ENCODE measurements at places on chromosomes 11 and 22. TPM values are rescaled to one million over a fixed set of nuclear protein-coding genes. Genes with fewer than 3 reads are reported as not detected.

RTN3 gene
- total RNA-seq, result 93.1 TPM

NECTIN1 gene
- total RNA-seq, result 13.2 TPM

TEX54 gene
- total RNA-seq, result not detected

RIBC2 gene
- 1.0 TPM for total RNA-seq

DNAJB7 gene
- not detected for total RNA-seq

P2RX6 gene
- 1.0 TPM for total RNA-seq

ENDOD1 gene
- total RNA-seq, result 69.0 TPM

DCHS1 gene
- total RNA-seq, result 17.0 TPM

RASGRP2 gene
- 42.6 TPM for total RNA-seq

DRD2 gene
- 0.31 TPM for total RNA-seq

SLC16A8 gene
- total RNA-seq, result 0.31 TPM
